ENCODE measurements at places on chromosomes 1 and 21.

DNA sequence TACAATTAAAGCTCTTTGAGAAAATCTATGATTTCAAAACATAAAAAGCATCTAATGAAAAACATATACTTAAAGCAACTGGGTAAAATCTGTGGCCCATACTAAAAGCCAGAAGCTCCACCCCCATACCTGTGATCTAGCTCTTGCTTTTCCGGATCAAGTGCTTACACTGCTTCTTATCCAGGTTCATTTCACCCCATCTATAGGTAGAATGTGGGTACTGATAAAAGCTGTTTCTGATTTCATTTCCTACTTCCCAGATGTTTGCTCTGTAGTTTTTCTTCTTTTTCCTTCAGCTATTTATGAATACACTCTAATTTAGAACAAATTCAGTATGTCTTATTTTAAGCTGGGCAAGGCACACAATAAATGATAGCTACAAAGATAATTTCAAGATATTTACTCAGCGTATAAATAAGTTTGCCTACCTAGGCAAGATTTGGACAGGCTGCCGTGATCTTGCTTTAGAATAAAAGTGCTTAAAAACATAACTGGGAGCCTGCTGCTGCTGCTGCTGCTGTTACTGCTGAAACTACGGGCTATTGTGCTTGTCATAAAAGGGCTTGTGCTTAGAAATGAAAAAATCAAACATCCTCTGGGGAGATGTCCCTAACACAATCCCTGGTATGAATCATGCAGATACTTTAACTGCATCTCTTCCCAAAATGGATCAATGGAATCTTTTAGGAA is 2.1 kb downstream of the SIPA1L2 start:
- peak; percentile 50 for DNase-seq

DNA sequence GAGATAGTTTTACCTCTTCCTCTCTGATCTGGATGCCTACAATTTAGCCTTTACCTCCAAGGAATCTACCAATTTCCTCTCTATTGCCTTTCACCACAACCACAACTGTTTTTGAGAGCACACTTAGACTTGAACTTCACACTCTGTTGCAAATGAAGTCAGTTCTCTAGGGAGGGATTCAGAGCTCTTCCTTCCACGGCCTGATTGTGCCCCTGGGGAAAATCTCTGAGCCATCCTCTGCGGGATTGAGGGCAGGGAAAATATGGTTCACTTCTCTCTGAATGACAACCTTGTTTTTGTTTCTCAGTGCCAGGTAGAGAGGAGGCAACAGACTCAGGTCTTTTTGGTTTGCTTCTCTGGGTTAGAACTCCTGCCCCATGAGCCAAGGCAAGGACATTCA is 35.4 kb upstream of the BCL10 start:
- DNase-seq: peak; percentile 41

DNA sequence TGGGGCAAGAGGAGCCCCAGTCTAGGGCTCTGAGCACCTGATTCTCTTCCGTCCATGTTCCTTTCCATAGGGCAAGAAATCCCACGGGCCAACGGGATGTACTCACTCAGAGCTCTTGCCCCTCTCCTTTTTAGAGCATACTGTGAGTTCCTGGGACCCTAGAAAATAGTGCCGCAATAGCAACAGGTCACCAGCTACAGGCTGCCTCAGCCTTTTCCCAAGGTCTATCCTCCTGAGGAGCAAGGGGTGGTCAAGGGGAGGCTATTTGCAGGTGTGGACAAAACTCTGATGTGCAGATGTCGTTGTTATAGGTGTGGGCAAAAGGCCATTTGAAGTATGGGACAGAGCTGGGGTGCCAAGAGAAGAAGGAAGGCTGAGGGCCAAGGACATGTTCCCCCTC is 1.6 kb upstream of the QSOX1 start:
- DNase-seq: no peak

DNA sequence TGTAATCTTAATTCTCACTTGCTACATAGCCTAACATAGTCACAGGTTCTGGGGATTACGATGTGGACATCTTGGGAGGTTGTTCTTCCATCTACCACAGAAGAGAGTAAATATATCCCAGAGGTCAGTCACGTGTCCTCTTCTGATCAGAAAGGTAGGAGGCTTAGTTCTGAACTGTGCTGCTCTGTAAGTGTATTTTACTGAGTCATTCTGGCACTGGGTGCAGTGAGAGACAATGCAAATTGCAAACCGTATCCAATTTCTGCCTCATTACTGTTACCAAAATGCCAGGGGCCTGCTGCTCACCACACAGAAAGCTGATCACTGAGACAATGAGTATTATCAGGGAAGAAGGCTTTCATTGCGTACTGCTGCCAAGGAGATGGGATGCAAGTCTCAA is 104.0 kb downstream of the GABPA start:
- no peak for DNase-seq

DNA sequence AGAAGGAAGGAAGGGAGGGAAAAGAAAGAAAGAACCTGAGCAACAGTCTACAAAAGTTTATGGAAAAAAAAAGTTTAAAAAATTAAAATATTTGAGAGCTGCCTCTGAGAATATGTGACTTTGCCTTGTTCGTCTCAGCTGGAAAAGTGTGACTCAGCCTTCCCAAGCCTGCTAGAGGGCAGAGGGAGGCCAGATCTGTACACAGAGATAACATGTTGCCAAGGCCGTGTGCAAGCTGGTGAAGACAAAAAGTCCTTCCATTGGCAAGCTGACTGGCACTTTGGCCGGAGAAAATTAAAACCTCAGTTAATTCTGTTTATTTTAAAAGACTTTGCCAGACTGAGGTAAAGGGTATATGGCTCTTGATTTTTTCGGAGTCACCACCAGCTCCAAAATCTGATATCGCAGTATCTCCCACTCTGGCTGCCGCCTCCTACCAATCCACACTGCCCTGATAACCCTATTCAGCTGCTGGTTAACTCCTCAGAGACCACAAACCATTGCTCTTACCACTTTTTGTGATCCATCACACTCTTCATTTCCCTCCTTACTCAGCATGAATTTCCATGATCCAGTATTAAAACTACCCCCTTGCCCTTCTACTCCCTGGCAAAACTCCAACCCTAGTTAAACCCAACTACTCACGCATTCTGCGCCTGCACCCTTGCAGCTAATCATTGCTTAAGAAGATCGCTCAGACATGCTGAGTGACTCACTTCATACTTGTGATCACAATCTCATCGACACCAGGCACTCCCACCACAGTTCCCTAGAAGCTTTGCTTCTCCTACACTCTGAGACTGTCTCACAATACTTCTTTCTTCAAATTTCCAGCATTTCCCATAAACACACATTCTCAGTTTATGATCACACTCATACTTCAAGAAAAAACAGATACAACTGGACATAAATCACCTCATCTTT is 5.7 kb upstream of the PPP1R15B start:
- DNase-seq: peak; percentile 97

DNA sequence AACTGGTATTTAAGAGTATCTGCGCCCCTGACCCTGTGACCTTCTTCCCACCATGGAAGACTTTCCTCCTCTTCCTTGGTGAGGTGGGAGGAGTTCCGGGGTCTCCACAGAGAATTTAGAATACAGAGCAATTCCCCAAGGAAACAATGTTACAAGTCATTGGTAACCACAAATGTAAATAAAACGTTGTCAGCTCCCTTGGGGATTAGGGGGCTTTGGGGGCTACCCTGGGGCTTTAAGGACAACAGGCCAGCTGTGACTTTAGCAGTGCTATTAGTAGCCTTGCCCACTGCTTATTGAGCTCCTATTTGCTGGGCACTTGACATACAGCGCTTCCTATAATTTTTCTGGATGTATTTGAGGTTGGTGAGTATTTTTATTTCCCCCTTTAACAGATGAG is 69.0 kb downstream of the IGSF21 start:
- no peak for DNase-seq

- no peak for DNase-seq
Measured at GRCh38 chr1:226838456-226838855, 32.0 kb upstream of the PSEN2 start.

DNA sequence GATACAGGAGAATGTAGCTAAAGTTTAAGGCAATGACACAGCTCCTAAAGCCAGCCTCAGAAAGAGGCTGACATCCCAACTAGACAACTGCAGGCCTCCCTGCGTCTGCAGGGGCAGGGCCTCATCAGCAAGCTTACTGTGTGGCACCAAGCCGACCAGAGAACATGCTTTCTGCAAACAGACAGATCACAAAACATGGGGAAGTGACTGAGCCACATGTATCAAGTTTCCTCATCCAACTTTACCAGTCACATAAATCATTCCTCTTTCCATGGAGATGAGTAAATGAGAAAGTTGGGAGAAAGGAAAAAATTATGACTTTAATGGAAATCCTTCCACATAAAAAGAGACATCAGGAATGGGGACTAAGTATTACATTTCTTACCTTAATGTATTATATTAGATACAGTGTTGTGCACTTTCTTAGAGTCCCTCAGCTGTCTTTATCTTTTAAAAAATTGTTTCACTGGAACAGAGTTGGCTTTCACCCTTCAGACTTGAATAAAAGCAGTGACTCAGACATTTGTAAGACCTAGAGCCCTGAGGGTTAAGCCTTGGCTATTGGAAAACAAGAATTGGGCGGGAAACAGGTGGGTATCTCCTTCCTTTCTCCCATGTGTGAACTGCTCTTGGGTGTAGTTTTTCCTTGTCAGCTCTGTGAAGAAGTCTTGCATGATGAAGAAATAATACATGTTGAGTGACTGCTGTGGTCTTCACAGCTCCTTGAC is 305.7 kb upstream of the SNX7 start:
- DNase-seq: peak; percentile 22

- peak; percentile 48 for DNase-seq
Measured at GRCh38 chr1:116690849-116691406, 23.4 kb upstream of the IGSF3 start.

Data from fibroblast of skin of scalp (primary cell).